Stimulated activated CD8-positive, alpha-beta memory T cell treated with anti-CD3 and anti-CD28 coated beads, Interleukin-4, amount 100 ng/mL, for 24 hours (primary cell): ENCODE measurements at places on chromosomes 16 and 17.
A peak's percentile ranks its signal among the peaks of the same experiment; 100 is the strongest.

GRCh38 chr17:16215002-16215272 lies 397 bp downstream of the NCOR1 start:
- DNase-seq: peak; percentile 13

- no peak for DNase-seq
Measured at GRCh38 chr17:28363776-28364650, 986 bp downstream of the SEBOX start.

GRCh38 chr16:24539850-24540601 lies 660 bp downstream of the RBBP6 start:
- peak; percentile 31 for DNase-seq

DNA sequence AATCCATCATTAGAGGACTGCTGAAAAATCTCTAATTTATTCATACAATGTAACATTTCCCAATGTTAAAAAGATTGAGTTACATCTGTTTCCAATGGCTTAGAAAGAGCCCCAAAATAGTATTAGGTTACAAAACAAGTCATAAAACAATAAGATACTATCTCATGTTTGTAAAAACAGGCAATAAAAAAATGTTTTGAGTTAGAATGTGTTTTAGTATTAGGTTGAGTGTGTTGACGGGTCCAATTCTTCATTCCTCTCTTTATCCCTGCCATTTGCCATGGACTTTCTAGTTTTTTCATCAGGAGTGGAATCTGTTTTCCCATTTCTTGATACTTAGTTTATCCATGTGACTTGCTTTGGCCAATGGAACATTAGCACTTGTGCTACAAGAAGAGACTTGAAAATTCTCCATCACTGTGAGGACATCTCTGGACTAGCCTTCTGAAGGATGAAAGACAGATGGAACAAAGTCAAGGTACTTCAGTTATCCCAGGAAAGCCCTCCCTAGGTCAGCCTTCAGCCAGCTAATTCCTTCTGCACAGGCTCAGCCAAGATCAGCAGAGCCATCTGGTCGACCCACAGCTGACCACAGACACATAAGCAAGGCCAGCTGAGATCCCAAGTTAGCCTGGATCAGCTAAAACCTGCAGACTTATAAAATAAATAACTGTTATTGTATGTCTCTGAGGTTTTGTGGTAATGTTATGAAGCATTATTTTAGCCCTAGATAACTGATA lies 83.3 kb downstream of the HS3ST3A1 start:
- DNase-seq: no peak

- no peak for DNase-seq
Measured at GRCh38 chr17:76265624-76266243, 586 bp downstream of the UBALD2 start.

- DNase-seq: no peak
Measured at GRCh38 chr17:47286198-47286914, 32.7 kb downstream of the ITGB3 start.

DNA sequence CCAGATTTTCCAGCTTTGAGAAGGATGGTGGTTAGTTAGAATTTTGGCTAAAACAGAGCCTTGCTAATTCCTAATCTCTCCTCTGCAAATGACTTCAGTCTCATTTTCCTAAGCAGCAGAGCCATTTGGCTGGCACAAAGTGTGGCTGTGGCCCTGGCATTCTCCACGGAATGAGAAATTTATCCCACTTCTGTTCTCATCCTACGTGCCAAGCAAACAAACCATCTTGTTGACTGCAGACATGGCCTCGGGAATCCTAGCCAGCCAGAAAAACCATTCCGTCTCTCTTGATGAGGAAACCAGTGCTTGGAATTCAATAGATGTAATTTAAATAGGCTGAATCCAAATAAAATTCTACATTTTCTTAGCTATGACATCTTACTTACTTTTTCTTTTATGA lies 34.1 kb upstream of the ELAC2 start:
- DNase-seq: no peak

GRCh38 chr16:18062713-18063112 lies 273.8 kb downstream of the NPIPA8 start:
- DNase-seq: no peak

GRCh38 chr16:12311877-12312276 lies 335.3 kb downstream of the SNX29 start:
- no peak for DNase-seq

GRCh38 chr16:17972460-17972943 lies 364.0 kb downstream of the NPIPA8 start:
- DNase-seq: no peak

GRCh38 chr16:85473909-85474620 lies 139.1 kb upstream of the GSE1 start:
- DNase-seq: no peak

DNA sequence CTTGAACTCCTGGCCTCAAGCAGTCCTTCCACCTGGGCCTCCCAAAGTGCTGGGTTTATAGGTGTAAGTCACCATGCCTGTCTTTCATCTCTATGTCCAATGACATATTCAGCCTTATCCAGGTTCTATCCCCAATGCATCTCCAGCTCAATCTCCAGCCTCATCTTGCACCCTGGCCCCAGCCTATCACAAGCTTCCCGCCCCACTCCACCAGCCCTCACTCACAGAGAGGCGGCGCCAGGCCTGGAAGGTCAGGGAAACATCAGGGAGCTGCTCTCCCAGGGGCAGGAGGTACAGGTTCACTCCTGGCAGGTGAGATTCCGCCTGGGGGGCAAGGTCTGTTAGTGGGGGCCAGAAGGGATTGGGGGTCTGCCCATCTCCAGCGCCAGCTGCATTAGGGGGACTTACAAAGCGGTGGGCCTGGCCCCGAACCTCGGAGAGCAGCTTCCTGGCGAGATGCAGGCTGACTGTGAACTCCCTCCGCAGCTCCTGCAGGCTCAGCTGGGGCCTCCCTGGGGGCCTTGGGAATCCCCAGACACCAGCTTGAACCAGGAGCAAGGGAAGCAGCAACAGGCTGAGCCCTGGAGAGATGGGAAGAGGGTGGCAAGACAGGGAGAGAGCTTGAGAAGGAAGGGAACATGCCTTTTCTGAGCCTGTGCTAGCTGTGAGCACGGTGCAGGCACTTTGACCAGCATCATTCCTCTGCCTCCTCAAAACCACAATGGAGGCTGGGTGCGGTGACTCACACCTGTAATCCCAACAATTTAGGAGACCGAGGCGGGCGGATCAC lies 3.0 kb downstream of the IL27 start:
- DNase-seq: no peak

GRCh38 chr16:65457084-65457483 lies 335.2 kb upstream of the CDH11 start:
- no peak for DNase-seq

- no peak for DNase-seq
Measured at GRCh38 chr16:85327731-85328675, 215.7 kb upstream of the CIBAR2 start.

DNA sequence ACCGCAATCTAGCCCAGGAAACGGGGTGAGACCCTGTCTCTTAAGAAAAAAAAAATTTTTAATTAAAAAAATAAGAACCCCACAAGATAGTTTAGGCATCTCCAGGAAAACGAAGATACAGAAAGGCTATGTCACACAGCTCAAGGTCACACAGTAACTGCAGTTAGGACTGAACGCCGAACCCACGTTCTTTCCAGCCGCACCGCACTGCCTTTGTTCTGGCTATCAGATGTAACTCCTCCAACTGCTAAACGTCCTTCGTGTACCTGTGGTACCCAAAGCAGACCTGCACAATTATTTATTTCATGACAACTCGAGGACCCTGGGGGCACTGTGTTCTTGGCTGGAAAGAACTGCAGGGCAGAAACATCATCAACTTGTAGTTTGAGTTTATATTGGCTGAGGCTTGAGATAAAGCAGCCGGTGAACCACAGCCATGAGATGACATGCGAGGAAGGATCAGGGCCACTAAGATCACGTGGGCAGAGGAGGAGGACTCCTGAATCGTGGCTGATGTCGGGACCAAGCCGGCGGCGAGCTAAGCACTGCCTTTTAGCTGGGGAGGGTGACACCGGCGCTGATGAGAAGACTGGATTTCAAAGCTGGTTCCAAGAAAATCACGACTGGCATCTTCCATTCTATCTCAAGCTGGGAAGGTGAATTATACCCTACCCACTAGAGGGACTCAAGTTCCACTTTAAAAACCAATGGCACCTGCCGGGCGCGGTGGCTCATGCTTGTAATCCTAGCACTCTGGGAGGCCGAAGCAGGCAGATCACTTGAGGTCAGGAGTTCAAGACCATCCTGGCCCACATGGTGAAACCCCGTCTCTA lies 20.7 kb upstream of the MNT start:
- no peak for DNase-seq

DNA sequence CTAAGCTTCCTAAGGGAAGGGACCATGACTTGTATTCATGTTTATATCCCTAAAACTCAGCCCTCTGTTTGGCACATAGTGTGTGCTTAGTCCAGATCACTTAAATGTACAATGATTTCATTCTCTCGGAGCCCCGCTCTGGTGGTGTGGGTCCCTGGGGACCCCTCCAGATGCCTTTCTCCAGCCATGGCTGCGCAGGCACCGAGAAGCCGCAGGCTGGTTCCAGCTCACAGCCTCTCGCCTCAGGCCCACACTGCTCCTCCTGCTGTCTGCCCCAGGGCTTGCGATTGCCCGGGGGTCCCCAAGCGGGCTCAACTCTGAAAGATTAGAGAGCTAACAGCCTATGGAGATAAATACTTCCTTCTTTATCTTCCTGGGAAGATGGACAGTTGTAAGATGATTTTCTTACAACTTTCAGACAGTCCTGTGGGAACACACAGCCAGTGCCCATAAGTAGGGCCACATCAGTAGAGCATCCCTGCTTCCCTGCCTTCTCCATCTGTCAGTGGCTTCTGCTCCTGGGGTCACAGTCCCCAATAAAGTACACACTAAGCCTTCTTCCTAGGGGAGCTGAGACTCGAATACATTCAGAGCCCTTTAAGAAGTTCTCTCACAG lies 66.2 kb downstream of the CENPV start:
- DNase-seq: no peak

DNA sequence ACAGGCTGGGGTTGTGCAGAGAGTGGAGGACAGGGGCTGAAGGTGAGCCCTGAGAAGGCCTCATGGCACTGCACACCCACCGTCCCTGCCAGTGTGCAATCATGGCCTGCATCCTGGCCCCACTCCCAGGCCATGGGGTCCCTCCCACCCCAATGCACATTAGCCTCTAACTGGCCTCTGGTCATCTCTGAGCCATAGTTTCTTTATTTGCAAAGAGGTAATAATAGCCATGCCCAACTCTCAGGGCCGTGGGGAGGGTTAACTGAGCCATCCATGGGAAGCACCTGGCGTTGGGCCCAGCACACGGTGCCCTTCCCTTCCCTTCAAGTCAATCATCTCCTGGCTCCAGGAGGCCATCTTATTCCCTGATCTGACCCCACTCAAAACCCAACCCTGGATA lies 10.8 kb upstream of the ITGA3 start:
- no peak for DNase-seq

DNA sequence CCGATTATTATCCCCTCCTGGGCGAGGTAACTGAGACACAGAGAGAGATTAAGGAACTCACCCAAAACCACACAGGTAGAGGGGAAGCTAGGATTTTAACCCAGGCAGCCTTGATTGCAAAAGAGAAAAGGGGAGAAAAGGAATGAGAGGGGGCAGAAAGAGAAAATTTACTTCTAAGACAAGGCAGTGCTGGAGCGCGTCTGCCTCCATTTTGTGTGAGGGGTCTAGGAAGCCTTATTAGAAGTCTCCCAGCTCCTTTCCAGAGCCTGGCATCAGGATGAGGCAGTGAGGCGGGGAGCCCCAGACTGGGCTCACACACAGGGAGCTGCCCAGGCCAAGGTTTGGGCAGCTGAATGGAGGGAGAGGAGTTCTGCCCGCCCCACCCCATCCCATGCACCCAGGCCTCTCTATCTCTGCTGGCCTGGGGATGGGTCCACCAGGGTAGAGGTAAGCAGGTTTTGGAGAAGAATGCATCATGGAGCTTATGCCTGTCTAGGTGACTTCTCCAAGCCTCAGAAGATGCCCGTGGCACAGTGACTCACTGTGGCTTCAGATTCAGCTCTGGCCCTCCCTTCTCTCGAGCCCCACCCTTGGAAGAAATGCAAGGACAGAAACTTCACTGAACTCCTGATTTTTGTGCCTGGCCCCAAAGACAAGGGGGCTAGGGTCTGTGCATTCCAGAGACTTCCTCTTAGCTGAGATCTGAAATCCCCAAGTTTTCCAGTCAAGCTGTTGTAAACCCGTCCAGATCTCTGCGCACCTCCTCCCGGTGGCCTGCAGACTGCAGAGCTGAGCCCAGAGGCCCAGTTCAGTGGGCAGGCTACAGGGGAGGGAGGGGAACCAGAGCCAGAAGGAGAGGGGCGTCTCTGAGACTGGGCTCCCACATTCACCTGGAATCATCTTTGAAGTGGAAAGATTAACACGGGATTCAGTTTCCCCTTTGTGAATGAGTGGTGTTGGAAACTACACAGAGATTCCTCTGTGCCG lies 95.1 kb upstream of the CDH5 start:
- no peak for DNase-seq

DNA sequence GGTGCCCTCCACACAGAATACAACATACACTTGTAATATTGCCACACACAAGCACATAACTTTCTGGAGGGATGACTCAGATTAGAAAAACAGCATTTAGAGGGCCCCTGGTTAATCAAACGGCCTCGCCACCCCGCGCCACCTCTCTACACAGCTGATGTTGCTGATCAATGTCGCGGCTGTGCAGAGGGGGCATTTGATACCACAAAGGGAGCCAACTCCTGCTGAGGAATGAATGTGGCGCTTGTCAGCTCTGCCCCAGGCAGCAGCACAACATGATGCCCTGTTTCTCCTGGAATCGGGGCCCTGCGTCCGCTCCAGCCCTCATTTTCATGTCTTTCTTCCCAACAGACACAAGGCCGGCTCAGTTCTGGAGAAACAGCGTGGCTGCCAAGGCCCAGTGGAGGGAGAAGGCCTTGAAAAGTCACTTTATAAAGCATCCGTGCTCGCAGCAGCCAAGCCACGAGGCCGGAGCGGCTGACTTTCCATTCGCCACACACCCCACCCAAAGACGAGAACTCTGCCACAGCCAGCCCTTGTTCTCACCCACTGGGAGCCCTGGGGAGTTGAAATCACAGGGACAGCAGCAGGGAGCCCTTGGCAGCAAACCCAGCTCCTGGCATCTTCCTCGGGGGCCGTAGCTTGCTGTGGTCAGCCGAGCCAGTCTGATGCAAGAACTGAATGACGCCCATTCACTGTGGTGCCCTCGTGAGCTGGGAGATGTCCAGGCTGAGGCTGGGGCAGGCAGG lies 65.6 kb downstream of the XYLT1 start:
- no peak for DNase-seq

DNA sequence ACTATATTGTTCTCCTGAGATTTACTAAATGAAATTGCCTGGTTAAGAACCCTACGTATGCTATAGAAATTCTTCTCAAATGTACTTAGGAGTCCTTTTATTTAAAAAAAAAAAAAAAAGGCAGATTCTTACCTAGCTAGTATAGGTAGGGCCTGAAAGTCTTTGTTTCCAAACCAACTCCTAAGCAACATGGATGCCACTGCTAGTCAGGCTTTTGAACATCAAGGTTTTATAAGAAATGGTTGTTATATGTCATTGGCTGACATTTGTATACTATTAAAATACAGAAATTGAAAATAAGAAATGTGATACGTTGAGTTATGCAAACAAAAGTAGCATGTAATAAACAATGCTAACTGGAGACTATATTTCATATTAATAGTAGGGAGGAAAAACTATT lies 1.2 kb downstream of the EVI2A start:
- DNase-seq: no peak

GRCh38 chr17:36463916-36464764 lies 22.3 kb upstream of the ZNHIT3 start:
- DNase-seq: peak; percentile 39
